Activated naive CD8-positive, alpha-beta T cell treated with anti-CD3 and anti-CD28 coated beads for 36 hours (primary cell): ENCODE measurements at places on chromosomes 12 and 14. TPM values are rescaled to one million over a fixed set of nuclear protein-coding genes. Genes with fewer than 3 reads are reported as not detected.

Gene KLRC4
- 2.4 TPM for total RNA-seq

Gene FGF23
- total RNA-seq: not detected

Gene PTPRO
- total RNA-seq: 1.1 TPM

Gene TOMM20L
- not detected for total RNA-seq

Gene HNF1A
- total RNA-seq: not detected

GRCh38 chr14:35807131-35807961 is 1.7 kb downstream of the RALGAPA1 start:
- no peak for DNase-seq
- peak overlapping the region; percentile 77 for H3K4me3 ChIP-seq
- H3K27ac ChIP-seq: no peak overlapping the region
- peaks cover 30% of the 10 kb centered on the region for H3K4me1 ChIP-seq
- H3K27me3 ChIP-seq: no peaks in the 10 kb centered on the region
- peaks cover 14% of the 10 kb centered on the region for H3K36me3 ChIP-seq

GRCh38 chr12:6914246-6914946 is at the start of gene ENO2:
Gene ENO2 (plus strand): TSS chr12:6914580. CDS start chr12:6915833, 1,253 bp downstream.
- peak within 1 kb of the TSS; percentile 100 for H3K4me3 ChIP-seq
- peaks cover 23% of the 10 kb centered on the region for H3K4me1 ChIP-seq
- no peaks in the 10 kb centered on the region for H3K27me3 ChIP-seq
- H3K36me3 ChIP-seq: peaks cover 28% of the 10 kb centered on the region
- DNase-seq: peak; percentile 87
- H3K27ac ChIP-seq: peak within 1 kb of the TSS; percentile 90

DNA sequence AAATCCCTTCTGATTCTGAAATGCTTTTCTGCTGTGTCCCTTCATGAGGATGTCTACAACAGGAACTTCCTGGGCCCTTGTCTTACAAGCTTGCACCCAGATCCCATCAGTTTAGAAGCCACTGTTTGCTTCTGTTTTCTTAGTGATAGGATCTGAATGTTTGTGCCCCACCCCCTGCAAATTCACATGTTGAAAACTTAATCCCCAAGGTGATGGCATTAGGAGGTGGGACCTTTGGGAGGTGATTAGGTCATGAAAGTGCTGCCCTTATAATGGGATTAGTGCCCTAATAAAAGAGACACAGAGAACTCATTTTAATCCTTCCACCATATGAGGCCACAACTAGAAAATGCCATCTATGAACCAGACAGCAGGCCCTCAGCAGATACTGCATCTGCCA is 36.0 kb upstream of the GNPNAT1 start:
- H3K36me3 ChIP-seq: no peaks in the 10 kb centered on the region
- no peak overlapping the region for H3K4me3 ChIP-seq
- DNase-seq: no peak
- H3K27me3 ChIP-seq: peaks cover 4% of the 10 kb centered on the region
- H3K27ac ChIP-seq: no peak overlapping the region
- H3K4me1 ChIP-seq: peaks cover 2% of the 10 kb centered on the region

DNA sequence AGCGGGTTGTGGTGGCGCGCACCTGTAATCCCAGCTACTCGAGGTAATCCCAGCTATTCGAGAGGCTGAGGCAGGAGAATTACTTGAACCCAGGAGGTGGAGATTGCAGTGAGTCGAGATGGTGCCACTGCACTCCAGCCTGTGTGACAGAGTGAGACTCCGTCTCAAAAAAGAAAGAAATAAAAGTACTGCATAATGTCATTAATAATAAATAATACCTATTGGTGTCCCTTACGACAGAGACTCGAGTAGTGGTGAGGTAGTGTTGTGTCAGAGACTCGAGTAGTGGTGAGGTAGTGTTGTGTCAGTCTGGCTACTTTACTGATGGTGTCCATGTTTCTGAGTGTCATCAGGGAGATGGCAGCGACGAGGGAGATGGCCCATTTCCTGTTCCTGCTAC is 1.3 kb downstream of the GLS2 start:
- H3K27ac ChIP-seq: no peak overlapping the region
- H3K4me3 ChIP-seq: no peak overlapping the region
- peaks cover 41% of the 10 kb centered on the region for H3K27me3 ChIP-seq
- peaks cover 6% of the 10 kb centered on the region for H3K36me3 ChIP-seq
- peaks cover 11% of the 10 kb centered on the region for H3K4me1 ChIP-seq

- H3K27ac ChIP-seq: peak overlapping the region; percentile 49
- H3K4me3 ChIP-seq: peak overlapping the region; percentile 75
- peaks cover 28% of the 10 kb centered on the region for H3K4me1 ChIP-seq
- peak; percentile 75 for DNase-seq
- peaks cover 2% of the 10 kb centered on the region for H3K36me3 ChIP-seq
These were observed 37.0 kb upstream of the P2RX7 start for GRCh38 chr12:121095544-121096198.

GRCh38 chr14:50763382-50764007 is 67.5 kb downstream of the NIN start:
- peaks cover 25% of the 10 kb centered on the region for H3K4me1 ChIP-seq
- no peaks in the 10 kb centered on the region for H3K27me3 ChIP-seq

DNA sequence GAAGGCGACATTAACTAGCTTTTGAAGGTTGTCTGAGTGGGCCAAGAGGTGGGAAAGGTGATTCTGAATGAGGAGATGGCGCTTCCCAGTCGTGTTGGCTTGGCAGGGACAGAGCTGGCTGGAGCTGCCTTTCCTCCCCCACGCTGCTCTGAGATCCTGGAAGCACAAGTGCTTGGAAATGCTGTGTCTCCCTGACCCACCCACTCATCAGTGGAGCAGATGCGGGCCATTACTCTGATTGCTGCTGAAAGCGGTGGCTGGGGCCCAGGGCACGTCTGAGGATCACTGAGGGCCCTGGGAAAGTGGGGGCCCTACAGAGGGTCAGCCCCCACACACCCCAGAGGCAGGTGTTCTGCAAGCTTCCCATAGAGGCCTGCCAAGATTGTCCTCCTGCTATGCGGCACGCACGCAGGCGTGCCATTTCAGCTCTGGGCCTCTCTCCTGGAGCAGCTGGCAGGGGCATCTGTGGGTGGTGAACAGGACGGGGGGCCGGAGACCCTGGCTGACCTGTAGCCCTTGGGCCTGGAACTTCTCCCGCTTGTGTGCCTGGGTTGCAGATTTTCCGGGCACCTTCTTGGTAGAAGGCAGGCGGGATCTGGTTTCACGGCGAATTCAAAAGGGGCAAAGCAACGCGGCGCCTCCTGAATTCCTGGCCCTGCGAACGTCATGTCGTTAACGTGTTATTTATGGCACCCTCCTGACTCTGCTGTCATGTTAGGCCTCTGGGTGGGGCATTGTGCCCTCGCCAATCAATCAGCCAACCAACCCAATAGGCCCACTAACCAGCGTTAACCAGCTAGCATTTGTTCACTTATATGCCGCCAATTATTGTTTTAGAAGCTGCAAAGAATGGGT is 133.8 kb upstream of the TBX3 start:
- H3K36me3 ChIP-seq: no peaks in the 10 kb centered on the region
- peaks cover 4% of the 10 kb centered on the region for H3K4me1 ChIP-seq
- peaks cover 18% of the 10 kb centered on the region for H3K27me3 ChIP-seq
- H3K4me3 ChIP-seq: no peak overlapping the region

DNA sequence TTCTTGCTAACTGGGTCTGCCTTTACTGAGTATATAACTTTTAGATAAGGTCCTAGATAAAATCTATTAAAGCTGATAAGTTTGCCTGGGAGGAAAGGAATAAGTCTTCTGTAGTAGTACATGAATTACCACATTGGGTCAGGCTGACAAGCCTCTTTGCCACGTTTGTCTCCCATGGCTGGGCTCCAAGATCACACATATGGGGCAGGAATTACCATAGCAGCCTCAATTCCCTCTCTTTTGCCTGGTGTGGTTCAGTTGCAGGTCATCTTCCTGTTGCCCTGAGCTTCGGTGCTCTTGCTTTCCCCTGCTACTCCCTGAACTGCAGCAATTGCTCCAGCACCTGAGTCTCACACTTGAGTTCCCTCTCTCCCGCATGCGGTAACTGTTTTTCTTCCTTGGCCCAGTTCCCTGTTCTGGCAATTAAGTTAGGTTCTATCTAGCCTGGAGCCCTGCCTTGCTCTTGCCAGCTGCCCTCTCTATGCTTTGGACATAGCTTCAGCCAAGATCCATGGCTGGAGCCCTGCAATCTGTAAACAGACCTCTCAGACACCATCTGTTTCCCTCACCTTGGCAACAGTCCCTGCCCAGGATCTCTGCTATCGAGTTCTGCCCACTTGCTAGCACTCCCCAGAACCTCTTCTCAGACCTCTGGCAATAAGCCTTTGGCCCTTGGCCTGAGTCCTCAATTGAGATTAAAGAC is 5.8 kb upstream of the GLT8D2 start:
- H3K4me1 ChIP-seq: no peaks in the 10 kb centered on the region
- no peak overlapping the region for H3K27ac ChIP-seq
- peaks cover 43% of the 10 kb centered on the region for H3K27me3 ChIP-seq
- H3K36me3 ChIP-seq: no peaks in the 10 kb centered on the region
